ENCODE measurements at places on chromosomes 2 and 18. TPM values are rescaled to one million over a fixed set of nuclear protein-coding genes. Genes with fewer than 3 reads are reported as not detected.

DNA sequence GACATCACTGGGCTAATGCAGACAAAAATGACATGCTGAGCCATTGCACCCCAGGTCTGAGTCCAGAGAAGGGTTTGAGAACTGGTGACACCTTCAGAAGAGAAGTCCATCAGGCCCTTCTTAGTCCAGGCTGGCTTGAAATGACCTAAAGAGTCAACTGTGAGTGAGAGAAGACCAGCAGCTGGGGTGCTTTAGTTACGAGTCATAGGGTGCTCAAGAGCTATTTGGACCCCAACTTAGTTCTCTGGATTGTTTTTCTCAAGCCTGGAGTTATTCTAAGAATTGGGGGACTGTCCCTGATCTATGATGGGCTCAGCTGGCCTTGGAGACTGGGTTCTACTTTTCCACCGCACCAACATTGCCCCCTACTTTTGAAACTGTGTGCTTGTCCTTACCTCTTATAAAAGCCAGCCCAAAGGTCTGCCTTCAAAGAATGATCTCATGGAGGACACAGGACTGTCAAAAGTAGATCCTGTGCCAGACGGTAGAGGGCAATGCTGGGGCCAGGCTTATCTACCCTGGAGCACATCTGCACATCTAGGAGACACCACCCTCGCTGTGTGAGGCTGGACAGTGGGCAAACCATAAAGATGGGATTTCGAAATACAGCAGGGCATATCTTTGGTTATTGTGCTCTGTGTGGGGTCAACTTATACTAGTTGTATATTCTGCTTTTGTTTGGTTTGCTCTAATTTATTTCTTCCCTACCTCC lies 333.0 kb upstream of the SLC14A2 start:
- no peak for DNase-seq

The ITGB6 gene
- 13.4 TPM for polyA plus RNA-seq

The DCDC2C gene
- not detected for polyA plus RNA-seq

DNA sequence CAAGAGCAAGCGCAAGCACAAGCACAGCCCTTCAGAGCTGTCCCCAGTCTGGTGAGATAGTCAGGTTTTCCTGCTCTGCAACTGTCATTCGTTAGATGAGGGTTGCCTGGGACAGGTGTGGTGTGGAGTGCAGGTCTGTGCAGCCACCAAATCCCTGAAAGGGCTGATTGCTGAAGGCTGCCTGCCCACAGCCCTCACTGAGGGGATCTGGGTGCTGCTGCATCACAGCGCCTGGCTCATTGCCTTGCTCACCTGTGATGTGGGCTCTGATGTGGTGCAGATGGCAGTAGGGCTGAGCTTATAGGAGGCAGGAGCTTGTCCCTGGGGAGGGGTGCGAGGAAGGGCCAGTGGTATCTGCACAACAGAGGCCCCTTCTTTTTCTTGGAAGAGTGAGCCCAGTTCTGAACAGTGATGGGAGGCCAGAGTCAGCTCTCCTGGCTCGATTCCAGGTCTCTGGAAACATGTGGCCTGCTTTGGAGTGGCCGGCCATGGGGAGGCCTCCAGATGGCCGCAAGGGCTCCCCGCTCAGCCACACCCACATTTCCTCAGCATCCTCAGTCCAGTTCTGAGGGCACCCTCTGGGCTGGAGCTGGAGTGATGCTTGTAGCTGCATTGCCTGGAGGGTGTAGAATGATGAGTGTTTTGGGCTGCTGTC lies 11.4 kb downstream of the UBE2F start:
- DNase-seq: no peak

GRCh38 chr2:182078988-182079602 lies 93.4 kb downstream of the PPP1R1C start:
- DNase-seq: no peak

GRCh38 chr2:223576873-223577272 lies 25.3 kb downstream of the SCG2 start:
- no peak for DNase-seq

The SCYGR4 gene
- not detected for polyA plus RNA-seq

DNA sequence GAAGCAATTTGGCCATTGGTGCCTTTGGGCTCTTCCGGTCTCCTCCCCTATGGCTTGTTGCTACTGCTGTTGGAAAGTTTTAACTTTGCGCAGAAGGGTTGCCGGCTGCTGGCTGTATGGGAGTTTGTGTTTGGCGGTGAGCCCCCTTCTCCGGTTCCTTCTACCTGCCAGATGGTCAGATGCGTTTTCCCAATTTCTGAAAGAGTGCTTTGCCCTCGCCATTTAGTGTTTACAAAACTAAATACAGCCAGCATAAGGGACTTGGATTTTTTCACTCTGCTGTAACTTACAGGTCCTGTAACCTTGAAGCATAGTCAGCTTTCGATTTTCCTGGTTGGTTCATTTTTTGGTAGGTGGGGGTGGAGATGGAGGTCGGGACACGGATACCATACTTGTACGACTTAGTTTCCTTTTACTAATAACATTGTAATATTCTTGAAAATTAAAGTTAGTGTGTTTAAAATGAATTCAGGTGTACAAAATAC lies 604 bp downstream of the COQ10B start:
- no peak for DNase-seq
